Islet precursor cell (in vitro differentiated cells): ENCODE measurements at places on chromosomes 3 and 15.

- no peak for DNase-seq
Observed at GRCh38 chr3:50591196-50591741, 20.3 kb downstream of the CISH start.

- DNase-seq: no peak
Observed at GRCh38 chr3:138099417-138099816, 16.0 kb downstream of the DZIP1L start.

- DNase-seq: peak; percentile 88
Observed at GRCh38 chr3:188270423-188270972, 116.5 kb downstream of the LPP start.

DNA sequence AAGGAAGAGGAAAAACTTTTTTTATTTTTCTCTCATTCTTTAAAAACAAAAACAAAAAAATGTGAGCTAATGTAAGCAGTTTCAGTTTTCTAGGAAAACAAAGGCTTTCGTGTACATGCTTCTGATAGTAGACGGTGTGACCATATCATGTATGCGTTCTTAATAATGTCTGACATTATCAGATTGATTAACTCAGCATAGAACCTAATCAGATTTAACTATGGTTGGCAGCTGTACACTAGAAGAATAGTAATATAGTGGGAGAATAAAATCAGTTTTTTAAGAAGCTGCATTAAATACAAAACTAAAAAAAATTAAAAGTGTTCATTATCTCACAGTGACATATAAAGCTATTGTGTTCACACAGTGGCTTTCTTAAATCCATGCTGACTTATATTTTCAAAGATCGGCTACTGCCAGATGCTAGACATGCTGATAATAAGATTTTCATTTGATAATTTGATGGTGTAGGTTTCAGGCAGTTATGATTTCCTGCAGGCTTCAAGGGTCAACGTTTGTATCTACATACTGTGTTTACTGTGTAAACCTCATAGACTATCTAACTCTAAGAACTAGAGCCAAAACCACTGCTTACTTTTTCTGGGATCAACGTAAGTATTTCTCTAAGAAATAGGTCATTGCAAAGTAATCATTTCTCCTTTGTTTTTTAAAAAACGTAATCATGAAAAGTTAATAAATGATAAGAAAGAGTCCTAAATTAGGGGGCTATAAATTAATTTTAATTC is 74.0 kb downstream of the UBE2E2 start:
- no peak for DNase-seq

DNA sequence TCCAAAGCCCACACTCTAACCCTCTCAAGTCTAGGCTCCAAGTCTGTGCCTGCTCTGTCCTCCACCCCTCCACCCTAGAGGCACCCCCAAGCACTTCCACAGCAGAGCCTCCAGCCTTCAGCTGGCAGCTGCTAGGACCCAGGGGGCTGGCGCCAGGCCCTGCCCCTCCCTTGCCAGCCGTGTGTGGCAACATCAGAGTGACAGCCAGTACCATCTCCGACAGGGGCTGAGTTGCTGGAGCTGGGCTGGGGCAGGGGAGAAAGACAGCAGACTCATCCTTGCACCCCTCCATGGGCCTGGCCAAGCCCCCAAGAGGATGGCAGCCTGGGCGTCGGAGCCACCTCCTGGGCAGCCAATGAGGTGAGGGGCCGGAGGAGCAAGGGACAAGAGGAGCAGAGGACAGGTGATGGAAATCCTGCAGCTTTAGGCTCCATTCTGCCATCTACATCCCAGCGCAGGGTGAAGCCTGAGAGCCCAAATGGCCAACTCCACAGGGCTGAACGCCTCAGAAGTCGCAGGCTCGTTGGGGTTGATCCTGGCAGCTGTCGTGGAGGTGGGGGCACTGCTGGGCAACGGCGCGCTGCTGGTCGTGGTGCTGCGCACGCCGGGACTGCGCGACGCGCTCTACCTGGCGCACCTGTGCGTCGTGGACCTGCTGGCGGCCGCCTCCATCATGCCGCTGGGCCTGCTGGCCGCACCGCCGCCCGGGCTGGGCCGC is at the start of gene GPR62:
Gene GPR62 (plus strand): TSS at position 207 of the 718 bp plus-strand sequence. CDS start 272 bp downstream, at position 479.
- DNase-seq: no peak
